SJSA1 (cell line): ENCODE measurements at places on chromosomes 7 and 10. TPM values are rescaled to one million over a fixed set of nuclear protein-coding genes. Genes with fewer than 3 reads are reported as not detected.

Gene GOLGA7B
- total RNA-seq = 0.03 TPM in 1 of 2 replicates, not detected in the other

Gene ADAMTS14
- total RNA-seq = 0.66 and 1.2 TPM in 2 replicates

Gene GTF2IRD2
- 6.7 and 8.8 TPM in 2 replicates for total RNA-seq

Gene ACTR3C
- not detected in 2 replicates for total RNA-seq

Gene ELN
- total RNA-seq = not detected in 2 replicates

Gene DDX50
- total RNA-seq = 61.6 and 64.5 TPM in 2 replicates

Gene ACTL6B
- total RNA-seq = not detected in 2 replicates

Gene ZP3
- 0.58 and 3.7 TPM in 2 replicates for total RNA-seq

Gene ZPBP
- total RNA-seq = not detected in 2 replicates

Gene SPACDR
- total RNA-seq = 0.66 TPM in 1 of 2 replicates, not detected in the other

Gene CACNB2
- not detected in 2 replicates for total RNA-seq

Gene GPR37
- total RNA-seq = not detected in 2 replicates

Gene ADCYAP1R1
- not detected in 2 replicates for total RNA-seq

Gene SLC26A3
- total RNA-seq = not detected in 2 replicates

Gene MTG1
- total RNA-seq = 36.8 and 50.5 TPM in 2 replicates

Gene GLUD1
- 176 and 177 TPM in 2 replicates for total RNA-seq

Gene ANKRD1
- 25.3 and 29.8 TPM in 2 replicates for total RNA-seq

Gene HOXA10
- 8.6 and 15.5 TPM in 2 replicates for total RNA-seq
